ENCODE measurements at places on chromosomes 5 and 9. TPM values are rescaled to one million over a fixed set of nuclear protein-coding genes. Genes with fewer than 3 reads are reported as not detected.

Gene GAS1
- 124 TPM for total RNA-seq

Gene SPARC
- total RNA-seq: 535 TPM

Gene NPR3
- total RNA-seq: 2.1 TPM

DNA sequence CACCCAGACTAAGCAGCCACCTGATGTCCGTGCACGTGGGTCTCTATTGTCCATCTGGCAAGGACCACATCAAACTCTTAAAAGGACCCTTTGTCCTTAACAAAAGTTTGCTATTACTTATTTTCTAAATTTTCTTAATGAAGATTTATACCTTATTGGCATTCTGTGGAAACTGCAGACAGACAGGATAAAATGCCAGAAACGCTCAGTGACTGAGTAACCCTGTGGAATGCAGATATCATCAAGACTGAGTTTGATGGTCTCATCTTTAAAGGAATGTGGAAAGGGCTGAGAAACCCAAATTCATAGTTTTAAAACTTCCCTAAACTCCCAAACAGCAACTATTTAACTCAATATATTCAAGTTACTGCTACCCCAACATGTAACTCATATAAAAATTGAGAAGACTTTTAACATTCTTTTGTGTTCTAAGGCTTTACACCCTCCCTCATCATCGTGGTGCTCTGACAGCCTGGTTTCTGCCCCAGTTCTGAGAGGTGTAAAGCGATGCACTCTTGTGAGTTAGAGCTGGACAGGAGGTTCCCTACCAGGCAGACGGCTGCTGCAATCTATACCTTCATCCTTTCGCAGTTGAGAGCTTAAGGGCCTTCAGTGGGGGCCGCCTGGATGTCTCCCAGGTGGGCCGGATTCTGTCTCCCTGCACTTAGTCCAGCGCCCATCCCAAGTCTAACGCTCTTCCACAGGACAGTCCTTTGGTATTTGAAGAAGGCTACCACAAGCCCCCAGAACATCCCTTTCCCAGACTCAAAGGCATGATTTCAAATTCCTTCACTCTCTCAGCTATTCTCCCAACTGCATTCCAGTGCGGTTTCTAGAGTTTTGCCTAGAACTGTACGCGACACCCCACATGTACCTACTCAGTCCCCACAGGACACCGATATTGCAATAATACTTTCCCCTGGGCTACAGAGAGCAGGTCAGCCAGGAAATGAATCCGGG, 68.9 kb downstream of the DAP start:
- DNase-seq: no peak

GRCh38 chr5:34535433-34535832, 120.7 kb upstream of the RAI14 start:
- DNase-seq: no peak

All from esophagus muscularis mucosa (tissue), 4 donors.